H9 (cell line): ENCODE measurements at places on chromosomes 3 and 15.

DNA sequence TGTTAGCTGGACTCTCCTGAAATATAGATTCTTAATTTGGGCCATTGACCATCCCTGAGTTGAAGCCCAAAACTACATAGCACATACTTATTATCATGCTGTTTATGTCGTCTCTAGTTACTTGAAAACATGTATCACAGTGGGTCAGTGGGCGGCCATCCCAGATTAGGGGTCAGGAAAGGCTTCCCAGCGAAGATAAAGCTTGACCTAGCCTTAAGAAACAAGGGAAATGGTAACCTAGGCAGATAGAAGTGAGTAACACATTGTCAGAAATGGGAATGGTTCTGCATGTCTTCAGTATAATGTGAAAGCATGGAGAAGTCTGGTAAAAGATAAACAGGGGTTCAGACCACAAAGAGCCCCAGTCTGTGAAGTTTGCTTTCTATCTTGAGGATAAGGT is 124.7 kb downstream of the C3orf70 start:
- DNase-seq: no peak

GRCh38 chr3:96192966-96193550 is 621.3 kb upstream of the EPHA6 start:
- DNase-seq: no peak

DNA sequence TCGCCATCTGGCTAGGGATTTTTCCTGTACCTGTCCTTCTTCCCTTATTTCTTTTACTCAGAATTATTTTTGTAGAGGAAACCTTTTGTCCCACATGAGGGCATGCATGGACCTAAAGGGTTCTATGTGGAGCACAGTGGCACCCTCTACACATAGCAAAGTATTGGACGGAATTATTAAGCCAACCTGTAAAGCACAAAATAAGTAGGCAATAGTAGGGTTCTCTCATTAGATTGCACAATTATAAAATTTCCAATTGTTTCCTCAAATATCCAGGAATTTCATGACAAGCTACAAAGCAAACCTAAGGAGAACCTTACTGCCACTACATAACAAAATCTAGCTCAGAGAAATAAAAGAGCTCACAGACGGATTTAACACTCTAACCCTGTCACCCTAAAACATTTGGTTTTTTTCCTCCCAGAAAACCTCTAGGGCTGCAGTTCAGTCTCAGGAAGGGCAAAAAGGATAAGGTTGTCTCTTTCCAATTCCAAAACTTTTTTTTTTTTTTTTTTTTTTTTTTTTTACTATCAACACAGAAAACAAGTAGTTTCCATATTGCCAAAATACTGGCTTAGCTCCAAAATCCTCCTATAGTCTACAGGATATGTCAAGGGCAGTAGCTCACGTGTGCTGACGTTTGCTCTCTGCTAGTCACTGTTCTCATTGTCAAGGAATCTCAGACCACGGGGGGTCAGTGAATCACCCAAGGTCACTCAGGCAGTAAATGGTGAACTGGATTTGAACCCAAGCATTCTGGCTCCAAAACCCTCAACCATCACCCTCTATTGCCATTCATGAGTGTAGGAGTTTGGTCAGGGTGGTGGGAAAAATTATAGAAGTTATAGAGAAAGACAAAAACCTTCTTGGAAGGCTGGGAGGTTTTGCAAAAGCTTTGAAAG is 52.3 kb downstream of the NCEH1 start:
- no peak for DNase-seq

DNA sequence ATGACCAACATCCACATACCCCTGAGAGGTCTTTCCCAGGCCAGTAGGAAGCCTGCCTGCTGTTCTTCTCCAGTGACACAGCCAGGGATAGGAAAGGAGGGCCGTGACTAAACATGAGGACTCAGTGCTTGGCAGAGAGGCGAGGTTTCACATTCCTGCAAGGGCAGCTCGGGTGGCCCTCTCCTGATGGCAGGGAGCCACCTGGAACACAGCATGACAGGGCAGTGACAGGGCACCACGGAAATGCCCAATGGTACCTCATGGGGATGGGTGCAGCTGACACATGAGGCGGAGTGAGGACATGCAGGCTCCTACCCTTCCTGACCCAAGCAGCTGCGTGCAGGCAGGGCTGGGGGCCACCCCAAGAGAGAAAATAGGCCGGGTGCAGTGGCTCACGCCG is 7.4 kb upstream of the TGM5 start:
- no peak for DNase-seq

- no peak for DNase-seq
Measured at GRCh38 chr3:33119891-33120290, 6.1 kb downstream of the CRTAP start.

DNA sequence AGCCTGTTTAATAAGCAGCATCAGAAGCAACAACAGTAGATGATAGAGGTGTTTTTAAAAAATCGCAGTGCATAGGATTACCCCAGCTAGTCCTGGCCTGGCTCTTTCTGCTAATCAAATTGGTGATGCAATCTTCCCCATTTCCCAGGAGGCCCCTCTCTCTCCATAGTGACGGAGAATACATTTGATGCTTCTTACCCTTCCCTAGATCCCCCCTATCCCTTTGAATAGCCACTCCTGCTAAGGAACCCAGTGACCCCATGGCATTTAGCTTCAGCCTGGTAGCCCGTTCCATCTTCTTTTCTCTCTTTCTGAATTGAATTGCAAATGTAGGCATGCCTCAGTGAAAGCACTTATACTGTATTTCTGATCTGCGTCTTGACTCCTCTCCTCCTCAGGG is 223.6 kb upstream of the GAP43 start:
- no peak for DNase-seq

- peak; percentile 52 for DNase-seq
Measured at GRCh38 chr15:57321973-57322601, 54.2 kb upstream of the CGNL1 start.

GRCh38 chr15:44250566-44251205 is 37.8 kb upstream of the GOLM2 start:
- DNase-seq: no peak

GRCh38 chr3:20752416-20752815 is 566.4 kb upstream of the SGO1 start:
- DNase-seq: no peak

- no peak for DNase-seq
Measured at GRCh38 chr3:177041021-177041729, 156.1 kb downstream of the TBL1XR1 start.
